ENCODE measurements at places on chromosomes 13 and 19. TPM values are rescaled to one million over a fixed set of nuclear protein-coding genes. Genes with fewer than 3 reads are reported as not detected.

Gene ZNF709
- 2.0 TPM for total RNA-seq

Gene AMH
- 1.1 TPM for total RNA-seq

DNA sequence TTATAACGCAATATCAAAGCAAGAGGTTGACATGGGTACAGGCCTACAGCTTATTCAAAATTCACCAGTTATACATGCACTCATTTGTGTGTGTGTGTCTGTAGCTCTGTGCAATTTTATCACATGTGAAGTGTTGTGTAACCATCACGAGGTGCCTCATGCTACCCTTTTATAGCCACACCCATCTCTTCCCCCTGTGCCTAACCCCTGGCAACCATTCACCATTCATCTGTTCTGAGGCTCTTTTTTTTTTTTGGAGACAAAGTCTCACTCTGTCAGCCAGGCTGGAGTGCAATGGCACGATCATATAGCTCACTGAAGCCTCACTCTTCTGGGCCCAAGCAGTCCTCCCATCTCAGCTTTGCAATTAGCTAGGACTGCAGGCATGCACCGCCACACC, 78.4 kb downstream of the DPF1 start:
- DNase-seq = no peak

DNA sequence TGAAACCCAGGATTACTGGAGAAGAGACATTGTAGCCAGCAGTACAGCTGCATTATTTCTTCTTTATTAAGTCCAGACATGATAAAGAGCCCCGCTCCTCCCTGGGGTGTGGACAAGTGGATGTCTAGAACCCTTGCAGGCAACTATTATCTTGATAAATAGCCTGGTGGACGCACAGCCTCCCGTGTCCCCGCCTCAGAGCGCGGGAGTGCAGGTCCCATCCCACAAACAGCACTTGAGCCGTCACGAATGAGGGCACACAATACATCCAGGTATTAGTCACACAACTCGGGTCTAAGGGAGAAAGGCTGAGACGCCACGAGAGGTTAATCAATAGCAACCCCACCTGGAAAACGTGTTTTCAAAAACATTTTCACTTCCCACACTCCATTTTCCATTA, 213.2 kb upstream of the SOX1 start:
- no peak for DNase-seq

GRCh38 chr13:61777899-61778298, 362.2 kb upstream of the PCDH20 start:
- no peak for DNase-seq

Gene GALP
- total RNA-seq = not detected

Gene MYH14
- 195 TPM for total RNA-seq

DNA sequence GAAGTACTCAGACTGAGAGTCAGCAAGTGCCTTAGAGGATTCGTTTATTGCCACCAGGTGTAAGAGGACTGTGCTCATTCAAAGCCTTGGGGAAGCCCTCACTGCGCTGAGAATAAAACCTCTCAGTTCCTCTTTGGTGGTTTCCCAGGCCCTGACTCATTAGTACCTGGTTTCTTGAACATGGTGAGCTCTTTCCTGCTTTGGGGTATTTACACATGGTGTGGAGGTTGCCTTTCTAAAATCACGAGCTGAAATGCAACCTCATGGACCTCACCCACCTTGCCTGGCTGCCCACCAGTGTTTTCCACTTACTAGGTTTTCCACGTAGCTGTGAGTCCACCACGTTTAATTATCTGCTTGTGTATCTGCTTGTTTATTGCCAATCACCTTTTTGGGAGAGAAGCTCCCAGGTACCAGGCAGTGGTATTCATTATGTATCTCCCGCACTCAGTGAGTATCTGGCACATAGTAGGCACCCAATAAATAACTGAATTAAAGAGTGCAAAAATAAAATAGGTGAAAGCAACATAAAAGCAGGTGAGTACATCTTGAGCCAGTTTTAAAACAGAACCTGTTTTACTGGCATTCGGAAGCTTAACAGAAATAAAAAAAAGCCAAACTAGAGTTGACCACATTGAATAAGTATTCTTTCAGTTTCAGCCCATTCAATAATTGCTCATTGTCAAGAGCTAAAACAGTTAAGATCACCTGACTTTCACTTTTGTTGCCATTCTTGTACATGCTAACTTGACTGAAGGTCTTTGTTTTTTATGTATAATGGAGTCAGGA, 533.0 kb downstream of the MYO16 start:
- DNase-seq = no peak

Gene WTIP
- total RNA-seq = 19.1 TPM

Gene NLRP4
- total RNA-seq = not detected

Gene DMKN
- total RNA-seq = 136 TPM

GRCh38 chr19:28869459-28869858, 343.5 kb downstream of the UQCRFS1 start:
- no peak for DNase-seq

DNA sequence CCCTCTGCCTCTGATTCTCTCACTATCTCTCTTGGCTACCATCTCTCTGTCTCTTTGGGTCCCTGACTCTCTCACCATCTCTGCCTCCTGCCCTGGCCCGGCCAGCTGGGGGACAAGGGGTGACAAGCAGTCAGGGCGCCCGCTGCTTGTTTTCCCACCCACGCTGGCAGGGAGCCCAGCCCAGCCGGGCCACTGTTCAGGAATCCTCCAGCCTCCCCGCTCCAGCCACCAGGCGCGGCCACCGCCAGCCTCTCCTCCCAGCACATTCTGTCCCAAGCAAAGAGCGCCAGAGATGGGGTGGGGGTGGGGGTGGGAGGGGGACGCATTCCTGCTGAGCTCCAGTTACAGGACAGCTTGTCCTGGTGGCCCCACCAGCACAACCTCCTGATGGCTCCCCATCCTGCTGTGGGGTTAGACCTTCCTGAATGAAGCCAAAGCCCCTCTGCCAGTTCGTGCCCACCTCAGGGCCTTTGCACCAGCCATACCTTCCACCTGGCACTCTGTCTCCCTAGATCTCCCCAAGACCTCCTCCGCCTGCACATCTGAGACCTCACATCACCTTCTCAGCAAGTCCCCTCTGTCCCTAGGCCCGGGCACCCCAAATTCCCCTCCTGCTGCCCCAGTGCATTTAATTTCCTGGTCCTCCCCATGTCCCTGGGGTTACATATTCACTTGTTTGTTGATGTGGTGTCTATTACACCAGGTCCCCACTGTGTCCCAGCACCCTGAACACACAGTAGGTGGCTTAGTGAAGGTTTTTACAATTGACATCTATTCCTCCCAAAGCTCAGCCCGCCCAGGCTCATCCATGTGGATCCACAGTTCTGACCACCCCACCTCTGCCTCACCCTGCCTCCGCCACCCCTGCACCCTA, 12.5 kb downstream of the ARRDC2 start:
- no peak for DNase-seq

GRCh38 chr19:18046059-18046718, 38.2 kb downstream of the ARRDC2 start:
- DNase-seq = no peak

- DNase-seq = no peak
Measured at GRCh38 chr19:41408256-41408655, 10.6 kb downstream of the BCKDHA start.

DNA sequence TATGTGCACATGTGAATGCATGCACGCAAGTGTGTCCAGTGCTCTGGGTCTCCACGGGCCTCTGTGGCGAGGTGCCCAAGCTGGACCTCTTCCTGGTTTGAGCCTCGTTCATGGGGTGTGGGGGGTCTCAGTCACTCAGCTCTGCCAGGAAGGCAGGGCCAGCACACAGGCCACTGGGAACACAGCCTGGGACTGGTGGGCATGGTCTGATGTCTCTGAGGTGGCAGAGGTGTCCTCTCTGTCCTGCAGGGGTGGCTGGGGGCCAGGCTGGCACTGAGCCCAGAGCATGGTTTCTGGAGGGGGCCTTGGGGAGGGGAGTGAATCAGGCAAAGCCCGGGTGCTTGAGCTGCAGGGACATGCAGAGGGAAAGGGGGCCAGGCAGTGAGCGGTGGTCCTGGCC, 9.4 kb downstream of the LRP3 start:
- DNase-seq = peak; percentile 40

GRCh38 chr19:51615991-51616390, 14.2 kb downstream of the SIGLEC5 start:
- no peak for DNase-seq
